ENCODE measurements at places on chromosomes 13 and 19. TPM values are rescaled to one million over a fixed set of nuclear protein-coding genes. Genes with fewer than 3 reads are reported as not detected.
A peak's percentile ranks its signal among the peaks of the same experiment; 100 is the strongest.

DNA sequence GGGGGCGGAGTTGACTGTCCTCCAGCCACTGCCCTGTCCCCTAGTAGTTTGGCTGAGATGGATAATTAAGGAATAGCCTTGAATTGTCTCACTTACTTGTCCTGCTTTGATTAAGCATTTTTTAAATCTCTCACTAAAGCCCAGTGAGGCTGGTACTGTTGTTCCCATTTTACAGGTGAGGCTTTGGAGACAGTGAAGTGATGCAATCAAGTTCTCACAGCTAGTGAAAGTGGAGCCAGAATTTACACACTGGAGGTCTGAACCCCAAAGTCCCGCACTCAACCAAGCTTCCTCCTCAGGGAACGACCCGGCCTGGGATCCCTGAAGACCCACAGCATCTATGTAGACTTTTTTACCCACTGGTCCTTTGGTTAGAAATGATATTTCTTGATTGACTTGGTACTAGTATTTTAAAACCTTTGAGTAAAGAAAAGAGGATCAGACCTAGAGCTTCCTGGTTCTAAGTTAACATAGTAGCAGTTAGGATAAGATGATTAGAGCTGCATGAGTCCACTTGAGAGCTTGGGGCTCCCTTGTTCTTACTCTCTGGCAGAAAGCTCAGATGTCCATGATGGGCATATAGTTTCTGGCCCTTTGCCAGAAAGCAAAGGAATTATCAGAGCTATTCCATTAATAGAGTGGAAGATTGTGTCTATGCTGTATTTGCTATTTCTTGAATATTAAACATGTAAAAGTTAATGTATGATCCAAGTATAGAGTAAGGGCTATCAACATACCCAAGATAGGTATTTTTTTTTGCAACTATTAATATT lies 154.3 kb downstream of the LMO7 start:
- H3K27ac ChIP-seq: peak overlapping the region; percentile 75
- no peak overlapping the region for H3K4me3 ChIP-seq
- no peaks in the 10 kb centered on the region for H3K27me3 ChIP-seq
- H3K36me3 ChIP-seq: no peaks in the 10 kb centered on the region
- peaks cover 38% of the 10 kb centered on the region for H3K4me1 ChIP-seq
- no peak for DNase-seq

GPR183 gene
- 13.5 TPM for total RNA-seq

TLE2 gene
- 35.0 TPM for total RNA-seq

DNA sequence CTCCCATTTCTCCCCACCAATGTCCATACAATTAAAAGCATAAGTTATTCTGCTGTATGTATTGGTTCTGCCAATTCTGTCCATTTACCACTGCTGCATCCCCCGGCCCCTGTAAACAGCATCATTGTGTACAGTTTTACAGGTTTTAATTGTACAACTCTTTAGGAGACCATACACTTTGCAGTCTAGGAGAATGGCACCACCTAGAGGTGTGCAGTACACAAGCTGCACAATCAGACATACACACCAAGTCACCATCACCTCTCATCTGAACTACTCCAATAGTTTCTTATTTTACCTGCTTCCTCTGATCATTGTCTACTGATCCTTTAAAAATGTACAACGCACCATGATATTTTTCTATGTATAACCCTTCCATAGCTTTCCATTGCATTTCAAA lies 855.9 kb upstream of the KLHL1 start:
- H3K36me3 ChIP-seq: no peaks in the 10 kb centered on the region
- no peak overlapping the region for H3K4me3 ChIP-seq
- no peak for DNase-seq
- H3K27ac ChIP-seq: no peak overlapping the region

DNA sequence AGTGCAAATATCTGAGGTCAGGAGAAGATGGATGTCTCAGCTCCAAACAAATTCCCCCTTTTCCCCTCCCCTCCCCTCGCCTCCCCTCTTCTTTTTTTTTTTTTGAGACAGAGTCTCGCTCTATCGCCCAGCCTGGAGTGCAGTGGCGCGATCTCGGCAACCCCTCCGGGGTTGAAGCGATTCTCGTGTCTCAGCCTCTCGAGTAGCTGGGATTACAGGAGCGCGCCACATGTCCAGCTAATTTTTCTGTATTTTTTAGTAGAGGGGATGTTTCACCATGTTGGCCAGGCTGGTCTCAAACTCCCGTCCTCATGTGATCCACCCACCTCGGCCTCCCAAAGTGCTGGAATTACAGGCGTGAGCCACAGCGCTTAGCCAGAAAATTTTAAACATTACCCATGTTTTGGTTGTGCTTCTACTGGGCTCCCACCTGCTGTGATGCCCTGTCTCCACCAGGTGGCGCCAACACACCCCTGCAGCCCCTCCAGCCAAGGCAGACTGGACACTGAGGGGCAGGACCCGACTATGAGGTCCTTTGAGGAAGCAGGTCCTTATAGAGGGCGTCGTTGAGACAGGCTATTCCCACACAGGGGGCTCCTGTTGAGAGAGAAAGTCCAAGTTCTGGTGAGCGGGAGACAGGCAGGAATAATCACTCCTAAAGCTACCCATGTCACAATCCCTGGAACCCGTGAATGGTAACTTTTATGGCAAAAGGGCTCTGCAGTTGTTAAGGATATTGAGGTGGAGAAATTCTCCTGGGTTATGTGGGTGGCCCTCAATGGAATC lies 6.3 kb downstream of the ERICH4 start:
- DNase-seq: peak; percentile 86
- H3K4me3 ChIP-seq: peak overlapping the region; percentile 34
- H3K4me1 ChIP-seq: peaks cover 5% of the 10 kb centered on the region

DCT gene
- 4.2 TPM for total RNA-seq

DNA sequence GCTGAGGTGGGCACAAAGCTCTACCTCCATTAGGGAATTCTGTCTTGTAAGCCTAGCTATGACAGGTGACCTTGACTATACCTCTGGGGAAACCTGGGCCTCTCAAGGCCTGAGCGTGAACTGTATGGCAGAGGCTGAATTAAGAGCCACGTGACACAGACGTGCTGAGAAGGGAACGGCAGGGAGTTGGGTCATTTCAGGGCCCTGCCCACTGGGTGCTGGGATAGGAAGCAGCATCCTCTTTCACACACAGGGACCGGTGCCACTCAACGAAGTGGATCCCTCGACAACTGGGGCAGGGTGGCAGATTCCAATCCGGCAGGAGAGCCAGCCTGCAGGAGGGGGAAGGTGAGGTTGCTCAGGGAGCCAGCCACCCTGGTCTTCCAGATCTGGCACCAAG lies 9.2 kb downstream of the ASF1B start:
- peak overlapping the region; percentile 25 for H3K27ac ChIP-seq
- H3K27me3 ChIP-seq: no peaks in the 10 kb centered on the region
- H3K4me1 ChIP-seq: peaks cover 10% of the 10 kb centered on the region

DNA sequence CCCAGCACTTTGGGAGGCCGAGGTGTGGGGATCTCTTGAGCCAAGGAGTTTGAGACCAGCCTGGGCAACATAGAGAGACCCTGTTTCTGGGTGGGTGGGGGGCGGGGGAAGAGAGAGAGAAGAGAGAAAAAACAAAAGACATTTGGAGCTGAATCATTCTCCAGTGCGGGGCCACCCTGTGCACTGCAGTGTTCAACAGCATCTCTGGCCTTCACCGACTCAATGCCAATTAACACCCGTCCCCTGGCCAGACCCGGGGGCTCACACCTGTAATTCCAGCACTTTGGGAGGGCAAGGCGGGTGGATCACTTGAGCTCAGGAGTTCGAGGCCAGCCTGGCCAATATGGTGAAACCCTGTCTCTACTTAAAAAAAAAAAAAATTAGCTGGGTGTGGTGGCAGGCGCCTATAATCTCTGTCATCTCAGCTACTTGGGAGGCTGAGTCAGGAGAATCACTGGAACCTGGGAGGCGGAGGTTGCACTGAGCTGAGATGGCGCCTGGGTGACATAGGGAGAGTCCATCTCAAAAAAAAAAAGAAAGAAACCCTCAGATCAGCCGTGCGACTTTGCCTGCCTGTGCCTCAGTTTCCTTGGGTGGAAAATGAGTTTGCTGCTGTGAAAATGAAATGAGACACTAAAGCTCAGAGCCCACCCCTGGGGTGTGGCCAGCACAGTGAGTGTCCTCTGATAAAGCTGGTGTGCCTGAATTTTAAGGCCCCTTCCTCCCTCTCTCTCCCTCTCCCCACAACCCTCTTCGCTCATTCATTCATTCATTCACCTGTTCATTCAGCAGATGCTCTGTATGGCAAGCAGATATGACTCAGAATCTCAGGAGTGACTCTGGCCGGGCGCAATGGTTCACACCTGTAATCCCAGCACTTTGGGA lies 6.4 kb downstream of the KLF2 start:
- H3K4me1 ChIP-seq: peaks cover 48% of the 10 kb centered on the region
- peak overlapping the region; percentile 94 for H3K27ac ChIP-seq
- H3K36me3 ChIP-seq: peaks cover 12% of the 10 kb centered on the region
- H3K4me3 ChIP-seq: no peak overlapping the region

GRCh38 chr13:42969565-42970172 lies 22.4 kb downstream of the EPSTI1 start:
- H3K4me1 ChIP-seq: peaks cover 28% of the 10 kb centered on the region
- no peak overlapping the region for H3K4me3 ChIP-seq
- DNase-seq: no peak
- H3K36me3 ChIP-seq: no peaks in the 10 kb centered on the region

DNA sequence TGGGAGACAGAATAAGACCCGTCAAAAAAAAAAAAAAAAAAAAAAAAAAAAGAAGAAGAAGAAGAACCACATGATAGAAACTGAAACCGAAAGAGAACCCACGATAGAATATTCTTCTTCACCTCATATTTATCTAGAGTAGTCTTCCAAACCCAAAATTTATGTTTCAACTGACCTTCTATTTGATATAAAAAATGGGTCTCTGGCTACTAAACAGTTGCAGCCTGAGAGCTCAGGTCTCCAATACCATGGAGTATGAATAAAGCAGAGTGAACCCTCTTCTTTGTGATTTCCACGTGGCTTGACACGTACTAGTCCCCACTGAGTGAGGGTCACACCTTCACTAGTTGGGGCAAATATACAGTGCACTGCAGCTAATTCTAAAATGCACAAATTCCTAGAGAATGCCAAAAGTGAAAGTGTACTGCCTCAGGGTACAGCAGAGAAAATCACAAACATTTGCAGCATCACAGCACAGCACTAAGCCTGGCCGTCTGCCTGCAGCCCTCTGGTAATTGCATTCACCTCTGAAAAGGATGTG lies 30.8 kb upstream of the RFC3 start:
- DNase-seq: no peak
- H3K36me3 ChIP-seq: no peaks in the 10 kb centered on the region
- H3K27ac ChIP-seq: no peak overlapping the region
- no peak overlapping the region for H3K4me3 ChIP-seq
- no peaks in the 10 kb centered on the region for H3K27me3 ChIP-seq

DNA sequence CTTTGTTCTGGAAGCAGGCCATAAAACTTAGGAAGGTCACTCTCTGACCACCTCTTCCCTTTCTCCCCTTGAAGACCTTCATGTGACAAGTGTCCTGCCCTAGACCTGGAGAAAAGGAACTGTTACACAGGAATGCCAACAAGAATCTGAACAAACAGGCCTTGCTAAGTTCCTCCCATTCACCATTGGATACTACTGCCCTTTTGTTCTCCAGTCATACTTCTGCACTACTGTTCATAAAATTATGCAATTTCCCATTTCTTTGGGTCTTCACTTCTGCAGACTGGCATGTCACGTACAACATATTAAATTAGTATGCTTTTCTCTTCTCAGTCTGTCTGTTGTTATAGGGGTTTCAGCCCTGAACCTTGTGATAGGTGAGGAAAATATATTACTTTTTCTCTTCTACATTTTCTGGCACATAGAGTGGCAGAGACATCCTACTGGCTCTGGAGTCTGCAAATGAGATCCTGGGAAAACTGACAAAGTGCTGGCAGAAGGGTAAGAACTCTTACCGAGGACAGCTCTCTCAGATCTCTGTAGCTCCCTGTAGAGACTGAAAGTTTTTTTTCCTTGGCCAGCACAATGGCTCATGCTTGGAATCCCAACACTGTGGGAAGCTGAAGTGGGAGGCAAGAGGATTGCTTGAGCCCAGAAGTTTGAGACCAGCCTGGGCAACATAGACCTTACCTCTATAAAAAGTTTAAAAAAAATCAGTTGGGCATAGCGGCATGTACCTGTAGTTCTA lies 87.6 kb upstream of the SPRY2 start:
- no peaks in the 10 kb centered on the region for H3K27me3 ChIP-seq
- no peak for DNase-seq
- no peak overlapping the region for H3K27ac ChIP-seq
- no peaks in the 10 kb centered on the region for H3K4me1 ChIP-seq

DNA sequence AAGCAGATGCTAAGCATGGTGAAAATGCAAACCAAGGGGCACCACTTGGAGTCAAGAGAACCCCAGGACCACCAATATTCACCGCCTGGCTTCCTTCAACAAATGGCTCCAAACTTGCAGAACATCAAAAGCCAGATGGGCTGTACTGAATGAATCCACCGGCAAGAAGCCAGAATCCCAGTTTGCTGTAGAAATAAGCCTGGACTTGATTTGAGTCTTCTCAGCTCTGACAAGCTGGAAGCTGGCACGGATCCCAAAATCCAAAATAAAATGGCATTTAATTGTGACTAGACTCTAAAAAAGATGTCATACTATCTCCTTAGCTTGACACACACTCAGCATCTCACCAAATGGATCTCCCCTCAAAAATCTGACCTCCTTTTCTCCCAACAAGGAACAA lies 11.9 kb downstream of the EFNB2 start:
- peaks cover 39% of the 10 kb centered on the region for H3K4me1 ChIP-seq
- H3K4me3 ChIP-seq: no peak overlapping the region
- no peaks in the 10 kb centered on the region for H3K36me3 ChIP-seq
- H3K27me3 ChIP-seq: no peaks in the 10 kb centered on the region
- DNase-seq: no peak

DNA sequence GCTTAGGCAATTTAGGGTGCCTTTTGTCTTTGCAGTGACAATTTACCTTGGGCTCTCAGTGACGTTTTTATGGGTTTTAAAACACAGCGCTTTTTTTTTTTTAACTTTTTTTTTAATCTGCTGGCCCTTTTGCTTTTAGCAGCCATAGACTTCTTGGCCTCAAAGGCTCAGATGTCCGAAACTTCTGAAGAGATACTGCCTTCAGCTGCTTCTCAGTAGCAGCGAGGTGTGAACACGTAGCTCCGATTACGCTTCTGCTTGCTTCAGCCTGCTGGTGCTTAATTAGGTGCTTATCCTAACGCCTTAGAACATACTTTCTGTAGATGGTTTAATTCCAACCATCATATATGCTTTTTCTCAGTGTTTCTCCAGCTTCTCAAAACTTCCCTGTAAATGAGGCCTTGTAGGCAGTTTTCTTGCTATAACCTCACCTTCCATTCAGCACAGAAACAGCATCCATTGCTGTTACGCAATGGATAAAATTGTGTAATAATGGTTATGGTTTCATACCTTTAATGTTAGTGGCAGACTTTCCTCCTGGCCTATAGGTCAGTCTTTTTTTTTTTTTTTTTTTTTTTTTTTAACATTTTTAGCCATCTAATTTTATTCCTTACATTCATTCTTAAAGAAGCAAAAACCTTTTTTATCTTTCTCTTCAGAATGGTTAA lies 723.9 kb downstream of the GPC5 start:
- no peaks in the 10 kb centered on the region for H3K27me3 ChIP-seq
- H3K4me3 ChIP-seq: no peak overlapping the region
- no peak for DNase-seq
- no peaks in the 10 kb centered on the region for H3K36me3 ChIP-seq
